ENCODE measurements at places on chromosomes 5 and 9.

GRCh38 chr9:103802068-103802467, 292.0 kb upstream of the SMC2 start:
- 0 out of 2 replicates have a peak, but pooled peaks cover 4% of the 10 kb centered on the region for H3K4me1 ChIP-seq
- DNase-seq, result no peak
- no peak overlapping the region for H3K4me3 ChIP-seq
- no peaks in the 10 kb centered on the region for H3K27me3 ChIP-seq

- no peaks in the 10 kb centered on the region for H3K27me3 ChIP-seq
- H3K4me3 ChIP-seq, result no peak overlapping the region
- H3K27ac ChIP-seq, result no peak overlapping the region
- no peaks in the 10 kb centered on the region for H3K36me3 ChIP-seq
- no peak for DNase-seq
Measured at GRCh38 chr9:121944711-121945191, 148.4 kb downstream of the TTLL11 start.

DNA sequence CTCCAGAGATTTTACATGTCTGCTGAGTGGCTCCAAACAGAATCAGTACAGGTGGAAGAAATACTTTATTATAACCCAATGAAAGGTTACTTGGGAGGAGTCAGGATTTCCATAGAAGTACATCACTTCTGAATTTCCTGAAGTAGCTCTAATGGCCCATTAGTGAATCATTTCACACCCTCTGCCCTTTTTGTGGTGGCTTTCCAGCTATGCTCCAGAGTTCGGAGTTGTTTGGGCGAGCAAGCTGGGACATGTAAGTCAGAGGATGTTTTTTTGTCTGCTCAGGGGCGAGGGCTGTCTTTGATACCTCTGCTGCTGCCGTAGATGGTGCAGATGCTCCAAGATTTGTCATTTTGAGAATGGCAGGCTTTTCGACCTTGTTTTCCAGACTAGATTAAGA, 226.1 kb downstream of the GOLPH3 start:
- no peak overlapping the region for H3K4me3 ChIP-seq
- no peaks in the 10 kb centered on the region for H3K27me3 ChIP-seq
- no peak overlapping the region for H3K27ac ChIP-seq
- DNase-seq, result no peak
- no peaks in the 10 kb centered on the region for H3K4me1 ChIP-seq
- H3K36me3 ChIP-seq, result no peaks in the 10 kb centered on the region

- no peaks in the 10 kb centered on the region for H3K27me3 ChIP-seq
- no peak overlapping the region for H3K27ac ChIP-seq
- H3K36me3 ChIP-seq, result no peaks in the 10 kb centered on the region
Measured at GRCh38 chr9:22308177-22308576, 138.4 kb upstream of the DMRTA1 start.

DNA sequence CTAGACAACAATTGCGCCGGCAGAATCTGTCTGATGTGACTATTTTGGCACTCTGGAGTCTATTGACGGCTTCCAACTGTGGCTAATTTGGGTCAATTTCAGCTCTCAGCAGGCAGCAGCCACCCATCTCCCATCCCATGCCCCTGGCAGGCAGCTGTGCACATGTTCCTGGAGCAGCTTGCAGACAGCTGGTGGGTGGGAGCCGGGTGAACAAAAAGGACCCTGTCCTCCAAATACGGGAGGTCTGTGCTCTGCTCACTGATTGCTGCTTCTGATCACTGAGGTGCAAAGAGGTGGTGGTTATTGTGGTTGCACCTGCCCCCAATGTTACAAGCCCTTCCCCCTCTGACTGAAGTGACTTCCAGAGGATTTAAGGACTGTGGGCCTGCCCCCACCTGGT, 45.0 kb upstream of the N4BP3 start:
- no peak overlapping the region for H3K4me3 ChIP-seq
- peaks cover 20% of the 10 kb centered on the region for H3K27me3 ChIP-seq
- H3K36me3 ChIP-seq, result no peaks in the 10 kb centered on the region
- H3K27ac ChIP-seq, result no peak overlapping the region
- DNase-seq, result no peak

- peak; percentile 61 for DNase-seq
- peaks cover 55% of the 10 kb centered on the region for H3K4me1 ChIP-seq
- H3K27ac ChIP-seq, result peak overlapping the region; percentile 49
- H3K4me3 ChIP-seq, result no peak overlapping the region
- H3K36me3 ChIP-seq, result 0 out of 2 replicates have a peak, but pooled peaks cover 3% of the 10 kb centered on the region
Measured at GRCh38 chr9:35798658-35799374, 7.4 kb downstream of the NPR2 start.

DNA sequence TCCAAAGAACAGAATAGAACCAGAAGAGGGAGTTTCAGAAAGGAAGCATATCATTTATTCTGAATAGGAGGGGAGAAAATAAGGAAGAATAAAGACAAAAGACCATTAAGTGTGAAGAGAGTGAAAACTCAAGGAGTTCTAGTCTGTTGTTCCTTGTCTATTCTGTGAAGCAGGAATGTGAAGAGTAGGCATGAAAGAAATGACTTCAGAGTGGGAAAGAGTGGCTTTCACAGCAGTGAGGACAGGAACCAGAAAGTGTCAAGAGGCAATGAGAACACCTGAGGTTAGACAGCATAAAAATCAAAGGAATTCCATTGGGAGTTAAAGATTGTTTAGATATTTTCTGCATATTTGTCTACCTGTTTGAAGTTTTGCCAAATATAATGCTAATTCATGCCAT, 768.8 kb upstream of the GRAMD2B start:
- no peak overlapping the region for H3K4me3 ChIP-seq
- DNase-seq, result no peak

- no peak for DNase-seq
- no peak overlapping the region for H3K4me3 ChIP-seq
- H3K4me1 ChIP-seq, result no peaks in the 10 kb centered on the region
- peaks cover 58% of the 10 kb centered on the region for H3K27me3 ChIP-seq
- no peak overlapping the region for H3K27ac ChIP-seq
Measured at GRCh38 chr5:178170455-178170854, 16.7 kb downstream of the GMCL2 start.

GRCh38 chr9:72349240-72349639, 15.8 kb downstream of the ZFAND5 start:
- H3K4me3 ChIP-seq, result no peak overlapping the region
- peaks cover 27% of the 10 kb centered on the region for H3K36me3 ChIP-seq
- no peak overlapping the region for H3K27ac ChIP-seq
- H3K27me3 ChIP-seq, result no peaks in the 10 kb centered on the region
- no peak for DNase-seq

- DNase-seq, result no peak
- no peaks in the 10 kb centered on the region for H3K36me3 ChIP-seq
- H3K27me3 ChIP-seq, result no peaks in the 10 kb centered on the region
Measured at GRCh38 chr9:89797937-89798455, 193.2 kb downstream of the GADD45G start.

Measured in SJSA1 (cell line).